ENCODE measurements at places on chromosomes 2 and 18.

DNA sequence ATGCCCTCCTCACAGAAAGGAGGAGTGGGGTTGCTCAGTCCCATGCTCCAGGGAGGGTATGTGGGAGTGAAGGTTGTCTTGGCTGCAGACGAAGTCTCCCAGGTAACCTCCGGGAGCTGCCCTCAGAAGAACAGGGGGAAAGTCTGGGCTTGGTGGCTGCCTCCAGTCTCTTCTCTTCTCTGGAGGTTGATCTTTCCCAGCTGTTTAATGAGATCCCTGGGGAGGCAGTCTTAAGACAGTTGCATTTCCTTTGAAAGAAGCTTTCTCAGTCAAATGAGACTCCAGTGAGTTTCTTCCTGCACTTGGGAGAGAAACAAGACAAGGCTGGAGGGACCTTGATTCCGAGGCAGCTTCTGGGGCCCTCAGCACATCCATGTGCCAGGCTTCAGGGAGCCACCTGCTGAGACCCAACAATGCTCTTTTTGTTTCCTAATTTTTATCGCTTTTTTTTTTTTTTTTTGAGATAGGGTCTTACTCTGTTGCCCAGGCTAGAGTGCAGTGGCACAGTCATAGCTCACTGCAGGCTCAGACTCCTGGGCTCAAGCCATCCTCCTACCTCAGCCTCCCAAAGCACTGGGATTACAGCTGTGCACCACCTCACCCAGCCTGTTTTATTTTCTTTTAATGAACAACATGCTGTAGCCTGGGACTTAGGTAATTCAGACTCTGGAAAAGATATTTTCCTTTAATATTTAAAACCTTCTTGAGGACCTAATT lies 71.7 kb upstream of the TPO start:
- DNase-seq: no peak

GRCh38 chr2:126720638-126721037 lies 64.7 kb downstream of the GYPC start:
- DNase-seq: no peak

DNA sequence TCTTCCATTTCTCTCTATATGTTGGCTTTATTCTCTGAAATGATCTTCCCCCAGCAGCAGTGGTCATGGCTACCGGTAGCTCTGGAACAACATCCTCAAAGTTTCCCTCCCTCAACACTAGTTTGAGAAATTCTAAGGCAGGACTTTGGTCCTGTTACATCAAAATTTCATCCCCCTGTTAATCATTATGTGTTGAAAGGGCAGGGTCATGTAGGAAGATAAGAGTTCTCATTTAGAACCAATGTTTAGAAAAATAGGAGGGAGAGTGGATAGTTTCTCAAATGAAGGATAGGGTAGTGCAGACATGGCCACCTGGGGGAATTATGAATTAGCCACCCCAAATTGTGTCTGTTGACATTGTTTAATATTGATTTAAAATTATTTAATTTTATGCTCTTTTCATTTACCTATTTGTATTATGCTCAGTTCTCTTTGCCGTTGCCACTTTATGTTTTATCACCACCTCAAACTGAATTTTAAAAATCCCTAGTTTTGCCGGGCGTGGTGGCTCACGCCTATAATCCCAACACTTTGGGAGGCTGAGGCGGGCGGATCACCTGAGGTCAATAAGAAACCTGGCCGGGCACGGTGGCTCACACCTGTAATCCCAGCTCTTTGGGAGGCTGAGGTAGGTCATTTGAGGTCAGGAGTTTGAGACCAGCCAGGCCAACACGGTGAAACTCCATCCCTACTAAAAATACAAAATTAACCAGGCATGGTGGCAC lies 22.3 kb downstream of the EML4 start:
- DNase-seq: no peak

DNA sequence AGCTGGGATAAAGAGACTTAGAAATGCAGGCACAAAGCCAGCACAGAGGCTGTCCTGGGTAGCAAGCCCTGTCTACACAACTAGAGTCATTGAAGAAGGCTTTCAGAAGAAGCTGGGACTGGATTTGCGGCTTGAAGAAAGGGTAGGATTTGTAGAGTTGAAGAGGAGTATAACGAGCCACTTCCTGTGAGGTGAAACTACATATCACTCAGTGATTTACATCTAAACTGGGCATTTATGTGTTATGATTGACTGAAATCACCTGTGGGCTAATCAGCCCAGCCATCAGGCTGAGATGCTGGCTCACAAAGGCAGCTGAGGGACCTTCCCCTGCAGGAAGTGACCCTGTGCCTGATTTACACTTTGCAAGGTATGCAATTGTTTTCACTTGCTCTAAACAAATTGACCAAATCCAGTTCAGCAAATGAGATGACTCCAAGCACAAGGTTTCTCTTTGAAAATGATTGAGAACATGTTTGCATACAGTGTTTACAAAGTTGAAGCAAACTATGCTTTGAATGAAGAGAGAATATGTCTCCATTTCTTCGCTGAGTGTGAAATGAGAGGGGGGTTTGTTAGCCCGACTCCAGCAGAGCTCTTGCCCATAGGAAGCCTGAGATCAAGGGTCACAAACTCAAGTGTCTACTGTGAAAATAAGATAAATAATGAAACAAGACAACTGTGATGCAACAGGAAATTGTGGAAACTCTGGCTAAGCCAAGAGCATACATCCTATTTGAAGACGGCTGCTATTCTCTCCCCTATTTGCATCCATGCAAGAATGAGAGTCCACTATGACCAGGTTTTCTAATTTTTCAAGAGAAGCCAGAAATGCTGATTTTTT lies 69.3 kb upstream of the HK2 start:
- DNase-seq: peak; percentile 58

DNA sequence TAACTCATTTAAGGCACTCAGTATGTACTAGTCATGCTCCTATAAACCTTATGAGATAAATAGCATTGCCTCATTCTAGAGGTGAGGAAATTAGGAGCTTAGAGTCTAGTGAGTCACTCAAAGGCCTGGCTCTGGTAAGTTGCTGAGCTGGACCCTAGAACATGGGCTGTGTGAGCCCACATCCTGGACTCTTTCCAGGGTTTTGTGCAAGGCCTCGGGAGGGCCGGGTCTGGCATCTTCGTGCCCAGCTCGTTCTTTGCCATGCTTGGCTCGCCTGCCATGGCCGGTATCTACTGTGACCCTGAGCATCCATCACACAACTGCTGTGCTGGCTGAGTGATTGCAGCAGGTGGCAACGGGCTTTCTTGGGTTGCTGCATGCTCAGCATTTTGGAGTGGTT lies 168.0 kb downstream of the LPIN1 start:
- no peak for DNase-seq

- DNase-seq: no peak
Observed at GRCh38 chr18:22433956-22434355, 16.2 kb upstream of the CTAGE1 start.

DNA sequence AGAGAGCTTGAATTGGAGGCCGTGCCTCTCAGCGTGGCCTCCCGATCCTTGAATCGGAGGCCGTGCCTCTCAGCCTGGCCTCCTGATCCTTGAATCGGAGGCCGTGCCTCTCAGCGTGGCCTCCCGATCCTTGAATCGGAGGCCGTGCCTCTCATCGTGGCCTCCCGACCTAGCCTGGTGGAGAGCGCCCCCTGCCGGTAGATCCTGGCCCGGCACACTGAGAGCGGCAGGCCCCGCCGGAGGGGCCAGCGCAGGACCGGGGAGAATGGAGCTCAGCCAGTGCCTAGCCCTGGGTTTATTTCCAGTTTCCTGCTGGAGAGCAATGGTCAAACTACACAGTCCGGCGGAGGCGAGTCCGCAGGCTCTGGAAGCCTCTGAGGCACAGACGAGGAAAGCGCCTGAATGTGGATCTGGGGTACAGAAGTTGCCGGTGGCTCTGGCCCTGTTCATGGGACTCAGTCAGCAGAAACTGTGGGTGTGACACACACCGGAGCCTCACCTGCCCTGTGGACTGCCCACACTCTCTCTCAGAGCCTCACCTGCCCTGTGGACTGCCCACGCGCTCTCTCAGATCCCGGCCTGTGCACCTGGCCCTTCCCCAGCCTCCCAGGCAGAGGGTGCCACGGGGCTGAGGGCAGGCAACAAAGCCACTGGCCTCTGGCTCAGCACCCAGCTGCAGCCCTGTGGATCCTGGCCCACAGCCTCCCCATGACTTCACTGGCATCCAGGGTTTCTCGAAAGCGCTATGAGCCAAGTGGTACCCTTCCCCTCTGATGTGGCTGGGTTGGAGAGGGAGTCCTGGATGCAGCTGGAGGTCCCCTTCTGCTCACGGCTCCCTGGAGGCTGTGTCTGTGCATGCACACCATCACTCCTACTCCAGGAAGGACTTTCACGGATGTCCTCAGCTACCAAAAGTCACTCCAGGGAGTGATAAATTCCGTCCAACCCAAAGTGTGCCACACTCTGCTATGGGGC lies 1.5 kb downstream of the IL36B start:
- DNase-seq: no peak

DNA sequence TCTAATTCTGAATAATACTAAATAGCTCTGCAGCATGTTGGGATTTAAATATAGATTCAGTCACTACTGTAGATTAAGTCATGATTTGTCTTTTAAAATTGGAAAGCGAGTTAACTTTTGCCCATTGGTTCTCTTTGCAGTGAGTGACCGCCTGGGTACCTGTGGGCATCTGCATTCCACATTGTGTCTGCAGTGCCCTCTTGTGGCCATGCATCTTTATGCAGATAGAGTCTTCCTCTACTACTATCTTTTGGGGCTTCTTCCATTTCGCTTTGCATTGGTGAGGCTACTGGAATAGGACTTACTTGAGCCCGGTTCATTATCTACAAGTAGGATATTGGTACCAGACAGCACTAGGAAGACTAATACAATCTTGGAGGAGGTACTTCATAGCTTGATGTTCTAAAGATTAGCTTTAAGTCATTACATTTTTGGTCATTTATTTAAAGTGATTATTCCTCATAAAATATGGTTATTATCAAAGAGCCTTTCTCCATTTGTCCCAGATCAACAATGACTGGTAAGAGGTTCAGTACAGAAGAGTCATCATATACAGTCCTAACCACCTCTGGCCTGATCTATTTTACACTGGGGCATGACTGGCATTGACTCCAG lies 203.0 kb downstream of the SOCS6 start:
- DNase-seq: peak; percentile 28

DNA sequence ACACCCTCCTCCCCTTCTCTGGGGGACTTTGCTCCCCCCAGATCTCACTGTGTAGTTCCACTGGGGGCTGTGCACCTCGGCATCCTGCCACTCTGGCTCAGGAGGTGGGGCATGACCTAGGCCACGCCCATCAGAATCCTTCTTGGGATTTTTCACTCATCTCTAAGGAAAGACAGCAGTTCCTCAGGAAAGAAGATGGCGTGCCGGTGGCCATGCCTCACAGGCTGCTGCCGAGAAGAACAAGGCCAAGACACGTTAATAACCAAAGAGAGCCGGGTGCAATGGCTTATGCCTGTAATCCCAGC lies 3.2 kb downstream of the NMUR1 start:
- no peak for DNase-seq

- no peak for DNase-seq
Observed at GRCh38 chr2:238015705-238016104, 45.1 kb upstream of the SCLY start.

- DNase-seq: no peak
Observed at GRCh38 chr2:85766229-85766628, 12.4 kb downstream of the ATOH8 start.

- DNase-seq: no peak
Observed at GRCh38 chr2:137693534-137693933, 270.7 kb upstream of the HNMT start.

DNA sequence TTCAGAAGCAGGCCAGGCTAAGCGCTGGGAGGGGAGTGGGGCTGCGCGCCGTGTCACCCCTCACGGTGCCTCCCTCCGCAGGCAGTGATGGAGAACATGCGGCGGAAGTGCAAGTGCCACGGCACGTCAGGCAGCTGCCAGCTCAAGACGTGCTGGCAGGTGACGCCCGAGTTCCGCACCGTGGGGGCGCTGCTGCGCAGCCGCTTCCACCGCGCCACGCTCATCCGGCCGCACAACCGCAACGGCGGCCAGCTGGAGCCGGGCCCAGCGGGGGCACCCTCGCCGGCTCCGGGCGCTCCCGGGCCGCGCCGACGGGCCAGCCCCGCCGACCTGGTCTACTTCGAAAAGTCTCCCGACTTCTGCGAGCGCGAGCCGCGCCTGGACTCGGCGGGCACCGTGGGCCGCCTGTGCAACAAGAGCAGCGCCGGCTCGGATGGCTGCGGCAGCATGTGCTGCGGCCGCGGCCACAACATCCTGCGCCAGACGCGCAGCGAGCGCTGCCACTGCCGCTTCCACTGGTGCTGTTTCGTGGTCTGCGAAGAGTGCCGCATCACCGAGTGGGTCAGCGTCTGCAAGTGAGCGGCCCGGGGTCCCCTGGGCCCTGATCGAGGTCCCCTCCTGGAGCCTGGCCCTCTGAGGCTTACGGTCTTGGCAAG lies 12.2 kb downstream of the WNT10A start:
- peak; percentile 86 for DNase-seq

- DNase-seq: no peak
Observed at GRCh38 chr18:3491981-3492555, 42.1 kb downstream of the TGIF1 start.

DNA sequence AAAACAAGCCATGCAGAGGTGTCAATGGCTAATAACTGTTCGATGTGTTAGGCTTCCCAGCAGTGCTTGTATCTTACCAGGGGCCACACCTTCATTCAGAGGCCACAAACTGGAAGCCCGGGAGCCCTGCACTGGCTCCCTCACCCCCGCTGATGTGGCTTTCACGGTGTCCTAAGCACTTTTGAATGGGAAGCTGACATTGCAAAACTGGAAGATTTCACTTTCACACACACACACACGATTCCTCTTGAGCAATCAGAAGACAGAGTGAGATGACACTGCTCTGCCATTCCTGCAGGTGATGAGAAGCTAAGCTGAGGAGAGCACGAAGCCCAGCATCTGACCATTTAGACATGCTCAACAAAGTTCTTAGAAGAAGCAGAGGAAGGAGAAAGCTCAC lies 8.6 kb upstream of the ZNF407 start:
- no peak for DNase-seq

- DNase-seq: no peak
Observed at GRCh38 chr2:235146206-235146605, 194.4 kb downstream of the SH3BP4 start.

DNA sequence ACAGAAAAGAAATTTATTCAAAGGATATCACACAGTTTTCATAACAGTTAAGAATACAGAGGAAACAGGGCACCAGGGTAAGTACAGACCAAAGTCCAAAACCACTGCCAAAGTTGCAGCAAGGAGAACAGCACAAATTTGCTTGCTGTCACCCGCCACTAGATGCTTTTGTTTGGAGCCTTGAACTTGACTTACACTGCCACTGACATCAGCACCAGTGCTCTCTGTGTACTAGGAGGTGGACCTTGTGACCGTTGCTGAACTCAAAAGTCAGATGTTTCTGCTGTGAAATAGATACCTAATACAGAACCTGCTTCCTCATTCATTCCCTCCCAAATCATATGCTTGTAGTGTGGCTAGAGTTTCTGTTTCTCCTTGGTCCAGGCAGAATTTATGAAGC lies 578.3 kb upstream of the TMEFF2 start:
- no peak for DNase-seq

DNA sequence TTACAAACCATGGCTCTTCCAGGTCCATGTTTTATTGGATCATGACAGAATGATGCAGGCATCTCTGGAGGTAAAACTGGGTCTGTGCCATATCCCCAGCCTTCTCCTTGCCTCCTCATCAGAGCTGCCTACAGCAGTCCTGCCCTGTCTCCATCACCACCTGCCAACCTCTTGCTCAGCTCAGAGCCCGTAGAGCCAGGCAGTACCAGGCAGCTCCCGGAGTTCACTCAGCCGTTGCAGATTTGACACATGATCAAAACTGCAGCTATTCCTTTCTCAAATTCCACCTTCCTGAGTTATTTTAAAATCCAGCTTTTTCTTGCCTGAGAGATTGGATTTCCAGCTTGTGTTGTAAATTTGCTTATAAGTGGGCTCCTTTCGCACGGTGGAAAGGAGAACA lies 218.2 kb upstream of the CELF4 start:
- no peak for DNase-seq

Data from Jurkat, Clone E6-1 (cell line).